Central memory CD8-positive, alpha-beta T cell (primary cell): ENCODE measurements at places on chromosomes 5 and 9.

DNA sequence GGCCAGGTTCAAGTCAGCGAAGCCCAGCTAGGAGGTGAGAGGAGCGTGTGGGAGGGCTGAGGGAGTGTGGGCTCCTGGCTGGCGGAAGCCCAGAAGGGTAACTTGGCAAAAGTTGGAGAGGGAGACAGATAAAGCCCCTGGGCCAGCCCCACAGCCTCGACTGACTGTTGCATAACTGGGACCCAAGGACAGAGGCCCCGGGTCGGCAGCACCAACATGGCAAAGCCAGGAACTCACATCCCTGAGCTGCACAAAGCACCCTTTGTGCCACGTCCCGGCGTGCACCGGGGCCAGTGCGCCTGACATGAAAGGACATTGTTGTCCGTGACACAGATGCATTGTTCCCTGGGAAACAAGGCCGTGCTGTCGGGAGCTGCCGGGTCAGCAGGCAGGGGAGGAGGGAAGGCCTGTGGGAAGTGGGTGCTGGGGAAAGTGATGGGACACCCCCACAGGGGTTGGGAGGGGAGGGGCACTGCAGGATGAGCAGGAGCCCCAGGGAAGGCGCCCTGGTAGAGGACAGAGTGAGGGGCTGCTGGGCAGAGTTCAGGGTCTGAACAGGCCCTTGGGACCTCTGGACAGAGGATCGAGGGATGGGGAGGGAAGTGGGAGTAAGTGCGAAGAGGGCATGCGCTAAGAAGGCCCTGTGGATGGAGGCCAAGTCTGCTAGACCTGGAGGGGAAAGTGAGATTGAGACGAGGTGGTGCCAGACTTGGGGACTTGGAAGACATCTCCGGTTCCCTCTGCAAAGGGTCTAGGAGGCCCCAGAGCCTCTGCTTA, 13.0 kb upstream of the DPM2 start:
- no peak for DNase-seq

- no peak for DNase-seq
These were observed 33.8 kb downstream of the SLC46A2 start for GRCh38 chr9:112856843-112857242.

DNA sequence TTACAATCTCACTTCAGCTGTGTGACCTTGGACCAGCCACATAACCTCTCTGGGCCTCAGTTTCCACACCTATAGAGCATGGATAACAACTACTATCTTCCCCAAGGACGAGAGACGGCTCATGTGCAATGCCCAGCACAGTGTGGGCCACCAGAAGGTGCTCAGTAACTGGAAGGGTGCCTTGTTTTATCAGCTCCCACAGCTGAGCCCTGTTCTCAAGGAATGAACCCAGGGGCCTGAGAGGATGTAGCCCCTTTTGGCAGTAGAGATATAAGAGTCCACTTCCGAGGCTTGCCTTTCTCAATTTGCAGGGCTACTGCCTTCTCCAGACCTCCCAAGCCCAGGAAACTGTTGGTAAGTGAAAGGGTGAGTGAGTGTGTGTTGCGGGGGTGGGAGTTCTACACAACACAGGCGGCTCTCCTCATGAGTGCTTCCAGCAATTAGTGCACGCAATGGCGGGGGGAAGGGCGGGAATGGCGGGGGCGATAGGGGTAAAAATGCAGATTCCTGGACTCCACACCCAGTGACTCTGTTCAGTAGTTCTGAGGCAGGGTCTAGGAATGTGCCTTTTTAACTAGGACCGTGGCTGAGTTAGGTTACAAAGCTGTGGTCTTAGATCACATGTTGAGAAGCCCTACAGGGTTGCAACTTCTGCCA, 185.1 kb downstream of the FSTL4 start:
- no peak for DNase-seq

DNA sequence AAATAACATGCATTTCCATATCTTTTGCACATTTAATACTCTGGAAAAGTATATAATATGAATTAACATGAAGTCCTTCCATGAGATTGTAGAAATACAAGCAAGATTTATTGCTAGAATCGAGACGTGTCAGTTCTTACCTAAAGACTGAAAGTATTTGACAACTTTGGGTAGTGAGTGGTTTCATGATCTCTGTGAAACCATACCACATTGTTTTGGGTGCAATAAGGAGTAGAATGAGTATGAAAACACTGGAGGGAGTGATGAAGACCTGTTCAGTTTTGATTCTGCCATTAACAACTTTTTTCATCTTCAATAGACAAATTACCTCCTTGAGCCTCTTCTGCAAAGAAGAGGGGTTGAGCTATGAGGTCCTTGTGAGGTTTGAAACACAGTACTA, 133.7 kb downstream of the NUDT12 start:
- no peak for DNase-seq
